Endothelial cell (in vitro differentiated cells): ENCODE measurements at places on chromosomes 7 and 10. TPM values are rescaled to one million over a fixed set of nuclear protein-coding genes. Genes with fewer than 3 reads are reported as not detected.
A peak's percentile ranks its signal among the peaks of the same experiment; 100 is the strongest.

The NUTM2E gene
- total RNA-seq: 0.46 TPM

The NOBOX gene
- not detected for total RNA-seq

The CLDN4 gene
- 1.6 TPM for total RNA-seq

The PRF1 gene
- not detected for total RNA-seq

The IDI2 gene
- total RNA-seq: not detected

The SYT15 gene
- total RNA-seq: 0.77 TPM

The RARRES2 gene
- 4.9 TPM for total RNA-seq

DNA sequence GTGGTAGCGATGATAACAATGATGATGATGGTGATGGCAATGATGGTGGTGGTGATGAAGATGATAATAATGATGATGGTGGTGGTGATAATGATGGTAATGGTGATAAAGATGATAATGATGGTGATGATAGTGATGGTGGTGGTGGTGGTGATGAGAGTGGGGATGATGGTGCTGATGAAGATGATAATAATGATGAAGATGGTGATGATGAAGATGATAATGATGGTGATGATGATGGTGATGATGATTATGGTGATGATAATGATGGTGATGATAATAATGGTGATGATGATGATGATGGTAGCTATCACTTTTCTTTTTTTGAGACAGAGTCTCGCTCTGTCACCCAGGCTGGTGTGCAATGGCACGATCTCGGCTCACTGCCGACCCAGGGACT, 144.5 kb upstream of the PCBD1 start:
- peaks cover 5% of the 10 kb centered on the region for H3K27me3 ChIP-seq
- DNase-seq: no peak
- peaks cover 3% of the 10 kb centered on the region for H3K36me3 ChIP-seq
- H3K27ac ChIP-seq: no peak overlapping the region
- H3K4me3 ChIP-seq: no peak overlapping the region
- peaks cover 20% of the 10 kb centered on the region for H3K4me1 ChIP-seq

GRCh38 chr7:121873289-121874194, 581 bp downstream of the PTPRZ1 start:
- H3K27ac ChIP-seq: peak overlapping the region; percentile 62
- peaks cover 11% of the 10 kb centered on the region for H3K27me3 ChIP-seq
- DNase-seq: peak; percentile 46

- peak overlapping the region; percentile 36 for H3K27ac ChIP-seq
- peaks cover 8% of the 10 kb centered on the region for H3K4me1 ChIP-seq
- H3K27me3 ChIP-seq: peaks cover 49% of the 10 kb centered on the region
- no peak for DNase-seq
- peak overlapping the region; percentile 54 for H3K4me3 ChIP-seq
Measured at GRCh38 chr7:5615190-5616070, 166.0 kb downstream of the RNF216 start.

DNA sequence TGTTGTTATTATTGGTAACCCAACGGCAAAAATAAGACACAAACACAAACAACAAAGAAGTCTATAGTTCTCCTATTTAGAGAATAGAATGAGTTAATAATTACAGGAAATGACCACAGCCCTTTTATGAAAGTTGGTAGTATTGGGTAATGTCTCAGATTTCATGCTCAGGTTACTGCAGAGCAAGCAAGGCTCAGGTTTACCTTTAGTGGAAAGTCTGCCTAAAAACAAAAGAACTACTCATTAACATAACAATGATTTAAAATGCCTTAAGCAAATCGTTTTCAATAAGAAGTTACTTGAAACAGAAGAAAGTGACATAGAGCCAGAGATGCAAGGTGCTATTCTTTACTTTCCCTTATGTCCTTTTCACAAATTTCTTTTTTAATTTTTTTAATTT, 441.2 kb downstream of the PLXDC2 start:
- no peak overlapping the region for H3K4me3 ChIP-seq
- H3K4me1 ChIP-seq: peaks cover 6% of the 10 kb centered on the region
- H3K27me3 ChIP-seq: peaks cover 3% of the 10 kb centered on the region
- no peak for DNase-seq
- no peak overlapping the region for H3K27ac ChIP-seq

GRCh38 chr10:91598211-91598977, 34.5 kb downstream of the PPP1R3C start:
- H3K27ac ChIP-seq: no peak overlapping the region
- H3K4me3 ChIP-seq: no peak overlapping the region
- no peaks in the 10 kb centered on the region for H3K36me3 ChIP-seq
- no peak for DNase-seq

DNA sequence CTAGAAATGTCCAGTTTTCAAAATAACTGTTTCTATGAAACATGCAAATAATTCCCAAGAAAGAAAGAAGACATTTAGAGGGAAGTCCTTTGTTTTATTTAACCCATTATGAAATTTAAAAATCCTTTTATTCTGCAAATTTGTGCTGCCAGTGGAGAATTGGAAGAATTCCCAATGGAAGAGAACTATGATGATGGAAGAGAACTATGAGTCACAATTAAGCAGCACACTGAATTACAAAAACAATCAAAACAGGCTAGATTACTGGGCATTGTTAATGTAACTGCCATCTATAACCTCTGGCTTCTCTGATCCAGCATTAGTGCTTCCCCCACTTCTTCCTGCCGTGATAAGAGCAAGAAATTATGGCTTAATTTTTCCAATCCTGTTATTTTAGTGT, 126.2 kb upstream of the FEZF1 start:
- H3K36me3 ChIP-seq: no peaks in the 10 kb centered on the region
- H3K4me3 ChIP-seq: no peak overlapping the region
- H3K27ac ChIP-seq: no peak overlapping the region
- DNase-seq: no peak

DNA sequence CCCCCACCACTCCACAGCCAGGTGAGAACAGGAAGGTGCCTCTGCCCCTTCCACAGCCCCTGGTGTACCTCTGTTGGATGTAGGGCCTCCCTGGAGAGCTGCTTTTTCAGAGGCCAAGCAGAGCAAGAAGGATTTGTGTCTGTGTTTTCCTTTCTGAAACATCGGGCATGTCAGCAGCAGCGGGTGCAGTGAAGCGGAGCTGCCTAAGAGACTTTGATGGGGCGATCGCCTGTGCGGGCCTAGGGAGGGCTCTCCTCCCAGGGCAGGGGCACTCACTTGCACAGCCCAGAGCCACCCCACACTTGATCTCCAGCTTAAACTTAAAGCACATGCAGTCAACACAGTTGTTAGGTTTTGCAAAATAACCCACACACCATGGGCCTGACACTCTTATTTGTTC, 324.7 kb downstream of the ACTR3B start:
- H3K27ac ChIP-seq: no peak overlapping the region
- peaks cover 2% of the 10 kb centered on the region for H3K27me3 ChIP-seq
- no peaks in the 10 kb centered on the region for H3K4me1 ChIP-seq
- no peaks in the 10 kb centered on the region for H3K36me3 ChIP-seq
- no peak for DNase-seq

GRCh38 chr10:19772972-19773371, 43.3 kb upstream of the PLXDC2 start:
- H3K36me3 ChIP-seq: no peaks in the 10 kb centered on the region
- H3K4me3 ChIP-seq: no peak overlapping the region
- no peaks in the 10 kb centered on the region for H3K27me3 ChIP-seq
- no peak overlapping the region for H3K27ac ChIP-seq
- H3K4me1 ChIP-seq: peaks cover 2% of the 10 kb centered on the region
- DNase-seq: no peak

DNA sequence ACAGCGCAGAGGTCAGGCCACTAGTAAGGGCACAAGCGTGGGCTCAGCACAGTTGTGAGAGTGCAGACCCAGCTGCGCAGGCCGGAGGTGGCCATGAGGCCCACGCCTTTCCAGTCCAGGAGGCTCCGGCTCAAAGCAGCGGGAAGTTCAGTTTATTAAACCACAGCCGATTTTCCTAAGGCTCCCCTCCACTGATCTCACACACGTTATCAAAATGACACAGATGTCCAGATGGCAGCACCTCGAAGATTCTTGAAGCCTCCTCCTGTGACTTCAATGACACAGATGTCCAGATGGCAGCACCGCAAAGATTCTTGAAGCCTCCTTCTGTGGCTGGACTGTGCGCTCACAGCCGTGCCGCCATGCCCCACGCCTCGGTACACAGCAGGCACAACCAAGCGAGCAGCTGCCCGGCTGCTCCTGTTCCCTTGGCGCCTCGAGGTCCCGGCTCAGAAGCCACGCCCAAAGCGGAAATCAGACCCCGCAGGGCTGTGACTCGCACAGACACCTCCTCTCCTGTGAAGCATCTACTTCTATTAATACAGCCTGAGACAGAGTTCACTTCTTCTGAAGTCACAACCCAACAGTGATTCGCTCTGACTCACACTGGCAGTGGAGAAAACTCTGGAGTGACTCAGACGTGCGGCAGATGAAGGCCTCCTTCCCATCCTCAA, 122.7 kb downstream of the MAD1L1 start:
- peaks cover 8% of the 10 kb centered on the region for H3K36me3 ChIP-seq
- H3K27me3 ChIP-seq: peaks cover 13% of the 10 kb centered on the region
- H3K4me3 ChIP-seq: no peak overlapping the region
- no peak for DNase-seq
